SK-N-SH (cell line): ENCODE measurements at places on chromosomes 2 and 18.

- no peak for DNase-seq
Measured at GRCh38 chr2:197538412-197538811, 22.5 kb downstream of the MOB4 start.

DNA sequence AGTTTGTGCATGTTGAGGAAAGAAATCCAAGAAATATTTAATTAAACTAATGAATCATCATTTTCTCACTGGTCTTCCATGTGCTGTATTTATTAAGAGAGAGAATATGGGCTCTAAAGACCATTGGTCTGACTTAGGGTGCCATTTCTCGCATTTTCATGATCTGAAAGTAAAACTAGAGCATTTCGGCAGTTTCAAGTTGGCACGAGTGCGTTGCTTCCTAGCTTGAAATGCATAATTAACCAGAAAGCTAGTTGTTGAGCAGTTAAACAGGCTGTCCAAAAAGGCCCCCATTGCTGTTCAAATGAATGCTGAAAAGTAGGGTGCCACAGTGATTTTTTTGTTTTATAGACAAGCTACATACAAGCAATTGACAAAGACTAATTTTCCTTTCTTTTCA, 47.4 kb downstream of the SLC8A1 start:
- no peak for DNase-seq

- DNase-seq = no peak
Measured at GRCh38 chr18:56021136-56021808, 433.3 kb upstream of the TCF4 start.

DNA sequence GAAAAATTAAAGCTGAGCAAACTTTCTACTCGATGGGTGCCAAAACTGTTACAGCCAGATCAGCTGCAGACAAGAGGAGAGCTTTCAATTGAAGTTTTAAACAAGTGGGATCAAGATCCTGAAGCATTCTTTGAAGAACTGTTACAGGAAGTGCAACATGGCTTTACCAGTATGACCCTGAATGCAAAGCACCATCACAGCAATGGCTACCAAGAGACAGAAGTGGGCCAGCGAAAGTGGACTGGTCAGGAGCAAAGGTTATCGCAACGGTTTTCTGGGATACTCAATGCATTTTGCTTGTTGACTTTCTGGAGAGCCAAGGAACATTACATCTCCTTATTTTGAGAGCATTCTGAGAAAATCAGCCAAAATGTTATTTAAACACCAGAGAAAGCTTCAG, 9.1 kb upstream of the SERPINB5 start:
- DNase-seq = no peak

DNA sequence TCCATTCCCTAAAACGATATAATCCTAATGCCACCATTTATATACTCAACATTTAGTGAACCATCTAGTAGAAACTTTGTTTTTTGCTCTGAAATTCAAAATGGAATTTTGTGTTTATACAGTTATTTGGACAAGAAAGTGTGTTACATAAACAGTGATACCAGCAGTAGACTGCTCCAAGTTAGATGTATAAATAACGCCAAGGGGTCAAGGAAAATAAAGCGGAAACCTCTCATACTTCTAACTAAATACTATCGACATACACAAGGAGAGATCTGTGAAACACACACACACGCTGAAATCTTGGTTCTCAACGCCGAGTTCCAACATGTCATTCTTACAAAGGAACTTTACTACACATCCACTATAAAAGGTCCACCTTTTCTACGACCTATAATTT, 1.2 kb downstream of the TXNL1 start:
- no peak for DNase-seq

DNA sequence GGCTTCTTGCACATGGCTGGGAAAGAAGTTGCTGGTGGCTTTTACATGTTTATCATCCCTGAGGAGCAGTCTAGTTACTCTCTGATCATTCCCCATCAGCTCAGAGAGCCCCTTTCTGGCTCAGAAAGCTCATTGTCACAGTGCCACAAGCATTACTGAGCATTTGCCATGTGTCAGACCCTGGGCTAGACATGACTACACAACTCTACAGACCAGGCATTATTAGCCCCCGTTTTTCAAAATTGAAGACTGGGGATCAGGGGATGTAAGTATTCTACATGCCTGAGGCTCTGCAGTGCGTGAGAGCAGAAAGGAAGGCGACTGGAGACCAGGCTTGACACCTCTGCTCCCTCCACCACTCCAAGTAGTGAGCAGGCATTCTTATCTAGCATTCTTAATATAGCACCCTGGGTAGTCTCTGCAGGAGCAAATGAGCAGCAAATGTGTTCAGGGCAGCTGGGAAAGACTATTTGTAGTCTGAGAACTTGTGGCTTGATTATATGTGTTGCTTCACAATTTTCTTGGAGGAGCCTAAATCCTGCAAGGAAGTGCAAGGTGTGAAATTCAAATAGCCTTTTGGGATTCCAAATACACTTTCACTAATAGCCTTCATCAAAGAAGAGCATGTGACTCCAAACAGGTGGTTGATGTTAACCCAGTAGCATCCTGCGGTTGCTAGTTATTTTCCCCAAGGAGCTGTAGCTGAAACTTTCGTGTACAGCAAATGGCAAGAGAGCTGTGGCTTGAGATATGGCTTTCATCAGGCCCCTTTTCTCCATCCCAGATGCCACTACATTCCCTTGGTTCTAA, 143.2 kb downstream of the DDX1 start:
- no peak for DNase-seq

DNA sequence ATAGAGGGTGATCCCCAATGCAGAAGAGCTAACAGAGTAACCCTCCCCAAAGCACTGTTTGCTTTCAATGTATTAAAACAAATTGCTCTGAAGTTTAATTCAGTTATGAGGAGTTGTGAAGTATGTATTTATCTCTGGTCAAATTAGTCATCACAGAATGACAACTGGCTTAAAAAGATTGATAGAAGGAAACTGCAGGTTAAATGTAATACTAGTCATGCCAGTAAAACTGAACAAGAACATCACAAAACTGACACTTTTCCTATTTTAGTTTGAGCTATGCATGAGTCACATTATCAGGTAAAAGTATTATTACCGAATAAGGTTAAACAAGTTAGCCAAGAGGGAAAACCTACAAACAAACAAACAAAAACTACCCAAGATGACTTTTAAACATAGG, 99.0 kb upstream of the ACVR1C start:
- DNase-seq = no peak
